ENCODE measurements at places on chromosomes 3 and 15.

GRCh38 chr15:66023311-66023972 lies 154.2 kb downstream of the RAB11A start:
- no peak for DNase-seq

DNA sequence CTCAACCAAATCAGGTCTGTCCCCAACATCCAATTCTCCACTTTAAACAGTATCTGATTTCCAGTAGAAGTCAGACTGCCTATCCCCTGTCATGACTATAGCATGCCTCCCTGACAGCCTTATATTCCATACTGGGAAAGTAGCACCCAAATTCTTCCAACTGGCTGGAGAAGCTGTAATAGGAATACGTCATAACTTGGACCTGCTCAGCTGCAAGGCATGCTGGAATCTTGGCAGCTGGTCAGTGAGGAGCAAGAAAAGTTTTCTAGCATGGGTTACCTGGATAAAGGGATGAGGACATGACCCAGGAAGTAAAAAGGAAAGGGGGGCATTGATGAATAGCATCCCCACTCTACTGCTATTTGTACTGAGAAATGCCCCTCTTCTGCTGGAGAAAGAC lies 8.9 kb downstream of the SEMA5B start:
- DNase-seq: no peak

DNA sequence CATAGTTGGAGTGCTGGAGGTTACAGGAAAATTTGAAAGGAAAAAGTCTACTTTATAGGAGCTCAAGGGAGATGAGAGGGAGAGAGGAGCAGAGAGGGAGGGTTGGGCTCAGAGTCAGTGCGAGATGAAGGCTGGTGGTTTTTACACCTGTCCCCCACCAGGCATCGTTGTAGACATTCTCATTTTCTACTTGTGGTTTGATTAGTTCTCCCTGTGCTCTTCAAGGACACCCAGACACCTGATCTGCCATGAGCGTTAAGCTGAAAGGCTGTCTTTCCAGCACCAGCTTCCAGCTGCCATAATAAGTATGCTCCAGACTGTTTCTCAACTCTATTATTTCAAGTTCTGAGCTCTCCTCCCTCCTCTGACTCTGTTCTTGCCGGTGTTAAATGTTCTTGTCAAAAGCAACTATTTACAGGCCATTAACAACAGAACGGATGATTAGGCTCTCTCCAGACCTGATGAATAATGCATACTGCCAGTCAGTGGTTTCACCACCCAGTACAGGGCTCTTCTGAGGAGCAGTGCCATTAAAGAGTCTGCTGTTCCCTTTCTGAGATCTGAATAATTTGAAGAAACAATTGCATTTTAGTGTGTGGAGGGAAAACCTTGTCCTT lies 514.6 kb upstream of the MCTP2 start:
- DNase-seq: no peak

DNA sequence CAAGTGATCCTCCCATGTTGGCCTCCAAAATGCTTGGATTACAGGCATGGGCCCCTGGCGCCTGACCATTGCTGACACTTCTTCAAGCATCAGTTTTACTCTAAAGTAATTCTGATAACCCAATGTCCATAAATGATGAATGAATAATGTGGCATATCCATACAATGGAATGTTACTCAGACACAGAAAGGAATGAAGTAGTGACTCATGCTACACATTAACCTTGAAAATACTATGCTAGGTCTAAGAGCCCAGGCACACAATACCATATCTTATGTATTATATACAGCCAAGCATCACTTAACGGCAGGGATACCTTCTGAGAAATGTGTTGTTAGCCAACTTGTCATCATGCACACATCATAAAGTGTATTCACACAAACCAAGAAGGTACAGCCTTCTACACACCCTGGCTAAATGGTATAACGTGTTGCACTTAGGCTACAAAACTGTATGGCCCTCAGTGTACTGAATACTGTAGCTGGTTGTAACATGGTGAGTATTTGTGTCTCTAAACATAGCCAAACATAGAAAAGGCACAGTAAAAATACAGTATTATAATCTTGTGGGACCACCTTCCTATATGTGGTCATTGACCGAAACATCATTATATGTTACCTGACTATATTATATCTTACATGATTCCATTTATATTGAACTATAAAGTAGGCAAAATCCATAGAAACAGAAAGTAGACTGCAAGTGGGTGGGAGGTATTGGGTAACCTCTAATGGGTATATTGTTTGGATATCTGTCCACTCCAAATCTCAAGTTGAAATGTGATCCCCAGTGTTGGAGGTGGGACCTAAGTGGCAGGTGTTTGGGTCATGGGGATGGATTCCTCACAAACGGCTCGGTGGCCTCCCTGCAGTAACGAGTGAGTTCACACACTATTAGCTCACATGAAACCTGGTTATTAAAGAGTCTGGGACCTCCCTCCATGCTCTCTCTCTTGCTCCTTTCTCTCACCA lies 31.4 kb downstream of the MKRN2 start:
- DNase-seq: no peak

GRCh38 chr3:54826251-54826691 lies 101.6 kb downstream of the LRTM1 start:
- DNase-seq: peak; percentile 13

DNA sequence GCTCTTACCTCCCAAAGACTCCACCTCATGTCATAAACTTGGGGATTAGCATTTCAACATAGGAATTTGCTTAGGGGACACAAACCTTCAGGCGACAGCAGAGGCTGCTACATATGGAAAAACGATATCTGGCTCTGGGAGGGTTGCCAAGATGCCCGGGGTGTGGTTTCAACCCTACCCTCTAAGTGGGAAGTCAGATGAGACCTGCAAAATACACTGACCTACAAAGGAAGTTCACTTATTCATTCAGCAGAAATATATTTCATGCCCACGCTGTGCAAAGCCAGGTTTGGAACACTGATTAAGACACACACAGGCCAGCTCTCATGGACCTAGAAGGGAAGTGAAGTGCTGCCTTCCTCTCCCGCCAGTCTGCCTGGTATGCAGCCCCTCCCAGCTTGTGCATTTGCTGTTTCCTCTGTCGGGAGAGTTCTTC lies 239.3 kb downstream of the FEZF2 start:
- peak; percentile 5 for DNase-seq

GRCh38 chr3:128850544-128850943 lies 28.9 kb upstream of the ACAD9 start:
- DNase-seq: no peak

GRCh38 chr15:99845009-99845408 lies 111.8 kb upstream of the LYSMD4 start:
- no peak for DNase-seq

DNA sequence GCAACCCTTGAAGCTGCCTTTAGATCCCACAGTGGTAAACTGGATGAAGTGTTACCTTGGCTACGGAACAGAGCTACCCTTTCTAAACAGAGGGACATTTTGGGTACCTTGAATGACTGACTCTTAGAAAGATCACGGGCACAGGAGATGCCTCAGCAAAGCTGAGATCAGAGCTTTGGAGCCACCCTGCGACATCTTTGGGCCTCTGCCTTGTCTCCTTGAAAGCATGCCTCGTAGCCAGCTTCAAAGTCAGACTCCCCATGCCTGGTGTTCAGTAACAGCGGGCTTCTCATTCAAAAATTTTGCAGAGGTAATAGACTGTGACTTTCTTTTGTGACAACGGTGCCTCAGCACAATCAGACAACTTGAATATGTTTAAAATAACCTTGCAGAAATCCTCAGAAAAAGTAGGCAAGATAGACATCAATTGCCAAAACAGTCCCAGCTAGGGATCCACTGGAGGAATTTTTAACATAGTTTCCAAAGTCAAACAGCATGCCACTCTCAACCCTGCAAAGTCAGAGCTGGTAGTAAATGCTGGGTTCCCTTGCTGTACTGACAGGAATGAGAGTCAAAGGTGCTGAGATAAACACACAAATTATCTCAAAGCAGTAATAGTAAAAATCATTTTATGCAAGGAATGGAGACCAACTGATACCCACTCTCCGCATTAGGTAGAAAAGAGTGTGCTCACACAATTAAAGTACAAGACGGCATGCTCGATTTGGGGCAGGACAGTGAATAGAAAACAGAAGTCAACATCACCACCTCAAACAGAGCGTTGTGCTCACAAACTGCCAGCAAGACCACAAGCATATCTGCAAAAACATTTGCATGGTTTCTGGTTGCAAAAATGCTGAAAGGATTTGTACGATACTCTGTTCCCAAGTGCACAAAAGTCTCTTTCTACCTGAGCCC lies 82.1 kb downstream of the MYO1E start:
- no peak for DNase-seq

- no peak for DNase-seq
These were observed at the start of gene ISLR2 for GRCh38 chr15:74130155-74130848. Gene ISLR2, plus strand, starts transcription at chr15:74130586. Its CDS starts 2,169 bp downstream, at chr15:74132755.

GRCh38 chr15:100777821-100778220 lies 101.8 kb upstream of the ALDH1A3 start:
- DNase-seq: no peak

DNA sequence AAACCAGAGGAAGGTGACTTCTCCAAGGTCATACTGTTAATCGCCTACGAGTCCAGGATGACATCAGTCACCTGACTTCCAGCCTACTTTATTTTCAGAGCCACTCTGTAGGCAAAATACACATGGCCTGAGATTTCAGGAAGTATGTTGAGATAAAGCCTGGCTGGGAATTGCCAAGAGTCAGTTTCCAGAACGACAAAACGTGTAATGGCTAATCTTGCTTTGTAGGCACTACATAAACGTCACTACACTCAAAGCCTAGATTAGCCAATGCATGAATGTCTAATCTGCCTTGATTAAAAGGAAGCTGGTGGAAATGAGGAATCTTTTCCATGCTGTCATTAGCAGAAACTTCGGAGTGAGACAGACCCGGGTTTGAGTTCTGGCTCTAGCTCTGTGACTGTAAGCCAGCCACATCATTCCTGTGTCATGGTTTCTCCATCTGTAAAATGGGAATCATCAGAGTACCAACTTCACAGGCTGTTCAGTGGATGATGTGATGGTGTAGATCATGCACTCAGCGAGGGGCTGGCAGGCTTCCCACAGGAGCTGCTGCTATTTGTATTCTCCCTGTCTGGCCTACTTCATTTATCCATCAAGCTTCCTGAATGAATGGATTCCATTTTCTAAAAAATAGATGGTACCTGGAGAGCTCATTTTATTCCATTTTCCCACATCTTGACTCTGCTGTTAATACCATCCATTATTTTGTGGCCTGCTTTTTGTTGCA lies 241.9 kb downstream of the XXYLT1 start:
- no peak for DNase-seq

DNA sequence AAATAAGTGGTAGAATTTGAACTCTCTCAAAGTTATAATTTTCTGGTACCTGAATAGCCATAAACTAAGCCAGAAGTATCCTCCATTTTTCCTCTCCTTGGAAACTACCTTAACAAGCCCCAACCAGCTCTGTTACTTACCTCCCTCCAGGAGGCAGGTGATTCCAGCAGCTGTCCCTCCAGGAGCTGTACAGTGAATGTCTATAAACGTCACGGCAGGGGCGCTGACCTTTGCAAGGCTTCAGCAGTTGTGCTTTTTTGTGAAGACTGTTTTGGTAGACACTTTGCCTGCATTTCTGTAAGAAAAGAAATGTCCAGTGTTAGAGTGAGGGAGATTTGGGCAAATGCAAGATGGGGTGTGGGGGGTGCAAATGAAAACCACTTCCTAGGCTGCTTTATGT lies 67.2 kb downstream of the LEO1 start:
- no peak for DNase-seq

- no peak for DNase-seq
These were observed 69.6 kb upstream of the STRIT1 start for GRCh38 chr3:155362808-155363689.

DNA sequence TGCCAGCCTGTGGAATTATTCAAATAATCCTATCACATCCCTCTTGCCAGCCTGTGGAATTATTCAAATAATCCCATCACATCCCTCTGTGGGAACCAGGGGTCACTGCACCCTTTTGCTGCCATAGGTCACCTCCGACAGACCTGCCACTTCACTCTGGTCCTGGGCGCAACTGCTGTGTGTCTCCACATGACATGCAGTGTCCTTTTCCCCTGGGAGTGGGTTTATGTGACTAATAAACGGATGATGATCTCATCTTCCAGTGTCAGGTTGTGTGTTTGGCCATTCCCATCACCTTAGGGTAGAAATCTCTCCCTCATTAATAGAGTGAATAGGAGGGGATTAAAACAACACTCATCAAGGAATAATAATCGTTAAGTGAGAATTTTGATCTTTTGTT lies 603.6 kb upstream of the NR2F2 start:
- no peak for DNase-seq

DNA sequence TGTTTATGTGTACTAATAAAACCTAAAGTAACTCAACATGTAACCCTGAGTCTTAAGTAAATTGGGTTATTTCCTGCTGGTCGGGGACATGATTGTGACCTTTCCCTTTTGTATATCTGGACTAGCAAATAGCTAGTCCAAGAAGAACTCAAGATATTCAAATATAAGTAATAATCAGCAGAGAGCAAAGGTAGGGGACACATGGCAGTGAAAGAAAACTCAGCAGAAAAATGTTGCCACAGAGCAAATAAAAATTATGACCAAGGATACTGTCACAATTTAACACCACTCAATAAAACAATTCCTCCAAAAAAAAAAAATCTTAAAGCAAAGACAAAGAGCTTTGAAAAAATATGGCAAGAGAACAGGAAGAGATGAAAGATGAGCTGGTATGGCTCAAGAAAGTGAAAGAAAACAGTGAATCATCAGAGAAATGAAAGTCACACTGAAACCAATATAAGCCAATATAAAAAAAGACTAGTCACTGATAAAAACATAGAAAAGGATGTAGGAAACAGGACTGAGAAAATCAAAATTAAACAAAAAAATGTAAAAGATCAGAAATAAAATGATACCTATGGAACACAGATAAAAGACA lies 43.4 kb downstream of the HLTF start:
- peak; percentile 26 for DNase-seq

DNA sequence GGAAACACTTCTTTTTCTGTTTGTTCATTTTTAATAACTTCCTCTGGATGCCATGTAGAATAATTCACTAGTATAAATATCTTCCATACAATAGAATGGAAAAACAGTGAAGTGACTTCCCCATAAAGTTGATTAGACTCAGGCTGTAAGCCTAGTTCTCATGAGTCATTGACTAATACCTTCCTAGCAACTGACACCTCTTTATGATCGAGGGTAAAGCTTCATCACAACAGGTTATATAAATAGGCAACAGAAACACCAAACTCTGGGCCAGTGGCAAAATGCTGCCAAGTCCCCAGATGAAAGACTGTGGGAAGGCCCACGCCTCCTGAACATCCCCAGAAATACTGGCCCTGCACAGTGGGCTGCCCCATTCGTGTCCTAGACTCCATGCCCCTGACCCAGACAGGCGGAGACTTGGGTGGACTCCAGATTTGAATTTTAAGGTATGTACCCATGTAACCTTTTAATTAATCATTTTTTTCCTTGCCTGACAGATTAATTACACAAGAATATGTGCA lies 71.3 kb upstream of the TBC1D23 start:
- DNase-seq: no peak

Data from AG08396 (cell line).